ENCODE measurements at places on chromosomes 2 and 18.

DNA sequence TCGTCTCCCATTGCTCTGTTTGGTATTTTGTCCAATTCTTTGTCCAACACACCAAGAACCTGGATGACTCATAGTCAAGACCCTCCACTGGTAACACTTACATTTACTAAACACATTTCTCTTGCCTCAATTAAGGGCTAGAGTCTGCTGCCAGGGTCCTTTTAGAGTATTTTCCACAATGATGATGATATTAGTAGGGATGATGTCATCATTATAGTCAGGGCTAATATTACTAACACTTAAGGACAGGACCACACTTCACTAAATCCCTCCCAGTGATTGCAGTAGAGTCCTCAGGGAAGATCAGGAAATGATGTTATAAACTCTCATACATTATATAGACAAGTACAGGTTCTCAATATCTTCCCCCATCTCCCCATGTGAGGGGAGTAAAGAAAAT is 13.6 kb upstream of the SS18 start:
- DNase-seq, result no peak

GRCh38 chr2:138060301-138060635 is 96.0 kb downstream of the HNMT start:
- no peak for DNase-seq

GRCh38 chr2:156156580-156156979 is 175.9 kb downstream of the NR4A2 start:
- DNase-seq, result no peak

DNA sequence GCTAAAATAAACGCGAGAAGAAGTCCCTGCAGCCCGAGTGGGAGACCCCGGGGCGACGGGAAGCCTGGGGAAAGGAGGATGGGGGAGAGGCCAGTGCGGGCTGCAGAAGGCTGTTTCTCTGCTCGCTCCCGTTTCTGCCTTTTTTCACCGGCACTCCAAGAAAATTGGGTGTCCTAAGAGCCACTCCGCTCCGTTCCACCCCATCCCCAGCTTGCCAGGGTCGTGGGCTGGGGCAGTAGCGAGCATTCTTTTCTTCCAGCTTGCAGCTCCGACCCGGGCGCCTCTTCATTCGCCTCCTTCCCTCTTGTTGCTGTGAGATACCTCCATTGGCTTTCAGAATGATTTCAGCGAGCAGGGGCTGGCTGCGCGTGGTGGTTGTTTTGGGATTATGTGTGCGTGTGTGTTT is 1.1 kb downstream of the HOXD3 start:
- no peak for DNase-seq

DNA sequence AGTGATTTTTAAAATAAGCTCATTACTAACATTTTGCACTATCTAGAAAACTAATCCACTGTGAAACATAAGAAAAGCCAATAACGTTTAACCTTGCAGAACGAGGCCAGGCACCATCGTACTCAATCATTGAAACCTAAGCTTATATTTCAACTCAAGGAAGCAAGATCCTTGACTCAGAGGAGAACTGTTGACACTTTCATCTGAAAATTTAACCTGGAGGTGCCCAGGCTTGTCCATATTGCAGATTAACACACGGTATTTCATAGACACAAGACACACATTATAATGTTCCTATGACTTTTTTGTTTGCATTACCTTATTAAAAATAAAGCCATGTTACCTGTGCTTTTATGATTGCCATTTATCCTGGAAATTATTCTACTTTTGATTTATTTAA is 89.6 kb downstream of the ZNF385B start:
- DNase-seq, result no peak

DNA sequence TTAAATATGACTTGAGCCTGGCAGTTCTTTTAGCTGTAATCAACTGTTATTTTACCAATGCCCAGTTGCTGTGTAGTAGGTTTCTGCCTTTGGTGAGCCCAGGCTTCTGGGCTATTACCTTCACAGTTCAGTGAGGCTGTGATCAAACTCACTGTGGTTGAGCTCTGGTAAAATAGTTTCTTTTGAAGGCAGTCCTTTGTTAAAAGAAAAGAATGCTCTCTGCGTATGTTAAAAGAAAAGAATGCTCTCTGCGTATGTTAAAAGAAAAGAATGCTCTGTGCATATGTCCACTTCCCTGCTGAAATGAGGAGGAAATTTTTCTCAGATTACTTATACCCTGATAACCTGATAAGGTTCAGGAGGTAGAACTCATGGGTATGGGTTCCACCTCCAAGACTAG is 244.3 kb downstream of the RNF144A start:
- DNase-seq, result no peak

GRCh38 chr2:172092716-172093415 is 7.6 kb downstream of the DLX1 start:
- no peak for DNase-seq

DNA sequence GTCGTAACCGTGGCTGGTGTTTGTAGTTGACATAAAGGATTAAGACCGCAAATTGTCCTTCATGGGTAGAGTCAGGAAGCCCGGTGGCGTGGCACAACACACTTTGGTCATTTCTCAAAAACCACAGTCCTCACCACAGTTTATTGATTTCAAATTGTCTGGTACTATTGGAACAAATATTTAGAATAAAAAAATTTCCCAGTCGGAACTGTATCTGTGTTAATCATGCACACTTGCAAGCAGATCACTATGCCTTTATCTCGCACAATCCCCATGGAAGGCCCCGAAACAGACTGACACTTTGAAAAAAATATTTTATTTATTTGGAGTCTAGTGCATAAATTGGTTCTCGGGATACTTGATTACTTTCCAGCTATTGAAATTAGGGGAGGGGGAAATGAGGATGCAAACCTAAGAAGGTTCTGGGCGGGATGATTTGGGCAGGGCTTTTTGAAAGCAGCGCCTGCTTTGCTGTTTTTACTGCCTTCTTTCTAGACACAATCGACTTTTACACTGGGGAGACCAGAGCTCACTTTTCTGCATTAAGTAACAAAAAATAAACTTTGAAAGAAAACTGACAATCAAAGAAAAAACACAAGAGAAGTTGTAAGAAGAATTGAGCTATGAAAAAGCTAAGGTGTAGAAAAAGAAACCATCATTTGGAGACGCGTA is 15.4 kb upstream of the HOXD1 start:
- no peak for DNase-seq
